ENCODE measurements at places on chromosomes 7 and 10. TPM values are rescaled to one million over a fixed set of nuclear protein-coding genes. Genes with fewer than 3 reads are reported as not detected.

DNA sequence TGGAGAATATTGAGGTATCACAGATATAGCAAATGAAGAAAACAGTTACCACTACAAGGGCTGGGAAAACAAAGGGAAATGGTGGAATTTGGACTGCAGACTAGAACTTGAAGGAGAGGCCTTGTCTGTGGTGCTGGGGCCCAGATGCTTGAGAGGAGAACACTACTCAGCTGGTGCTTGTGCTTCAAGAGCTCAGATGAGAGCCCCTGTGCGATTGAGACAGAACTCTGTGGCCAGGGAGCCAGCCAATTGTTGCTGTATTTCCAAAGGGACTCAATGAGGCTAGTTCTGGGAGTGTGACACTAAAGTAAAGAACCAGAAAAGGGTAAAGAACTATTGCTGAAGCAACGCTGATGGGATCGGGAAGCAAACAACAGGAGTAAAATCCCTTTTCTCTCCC, 406.5 kb upstream of the SEMA3D start:
- no peak for DNase-seq

DNA sequence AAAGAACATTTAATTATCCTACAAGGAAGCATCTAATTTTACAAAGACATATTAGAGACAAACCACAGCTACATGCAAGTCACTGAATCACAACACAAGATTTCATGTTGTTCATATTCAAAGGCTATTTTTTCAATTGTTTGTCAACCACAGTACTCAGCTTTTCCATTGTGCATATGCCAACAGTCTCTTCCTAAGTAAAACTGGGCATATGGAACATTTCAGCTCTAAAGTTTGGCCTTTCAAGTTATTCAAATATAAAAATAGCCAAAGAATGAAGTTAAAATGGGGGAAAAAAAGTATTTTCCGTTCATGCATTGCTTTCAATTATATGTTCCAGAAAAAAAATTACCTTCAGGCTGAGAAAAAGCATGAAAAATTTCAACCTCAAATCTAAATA, 537.9 kb downstream of the PLXDC2 start:
- DNase-seq = no peak

ING3 gene
- total RNA-seq = 20.0 TPM

GRCh38 chr7:101516851-101517250, 112.2 kb downstream of the MYL10 start:
- no peak for DNase-seq

C10orf62 gene
- not detected for total RNA-seq

DNA sequence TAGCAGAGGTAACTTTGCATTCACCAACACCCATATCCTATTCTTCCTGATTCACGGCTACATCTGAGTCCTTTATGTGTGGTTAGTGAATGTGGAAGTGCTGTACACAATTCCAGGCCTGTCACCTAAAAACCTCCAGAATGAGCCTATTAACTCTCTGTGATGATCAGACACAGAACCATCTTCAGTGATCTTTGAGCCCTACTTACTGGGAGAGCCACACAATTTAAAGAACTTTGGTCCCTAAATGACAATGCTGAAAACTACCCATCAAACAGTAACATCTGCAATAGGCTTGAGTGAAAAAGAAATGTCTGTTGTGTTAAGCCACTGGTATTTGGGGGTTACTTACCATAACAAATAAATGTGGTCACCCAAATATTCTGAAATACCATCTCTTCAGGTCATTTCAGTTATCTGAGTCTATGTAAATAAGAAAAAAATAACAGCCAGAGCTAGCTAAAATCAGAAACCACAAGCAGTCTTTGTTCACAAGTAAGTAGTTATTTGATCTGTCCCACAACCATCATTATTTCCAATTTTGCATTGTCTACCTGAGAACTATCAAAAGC, 145.7 kb downstream of the HGF start:
- DNase-seq = no peak

LRRC18 gene
- total RNA-seq = not detected

DNA sequence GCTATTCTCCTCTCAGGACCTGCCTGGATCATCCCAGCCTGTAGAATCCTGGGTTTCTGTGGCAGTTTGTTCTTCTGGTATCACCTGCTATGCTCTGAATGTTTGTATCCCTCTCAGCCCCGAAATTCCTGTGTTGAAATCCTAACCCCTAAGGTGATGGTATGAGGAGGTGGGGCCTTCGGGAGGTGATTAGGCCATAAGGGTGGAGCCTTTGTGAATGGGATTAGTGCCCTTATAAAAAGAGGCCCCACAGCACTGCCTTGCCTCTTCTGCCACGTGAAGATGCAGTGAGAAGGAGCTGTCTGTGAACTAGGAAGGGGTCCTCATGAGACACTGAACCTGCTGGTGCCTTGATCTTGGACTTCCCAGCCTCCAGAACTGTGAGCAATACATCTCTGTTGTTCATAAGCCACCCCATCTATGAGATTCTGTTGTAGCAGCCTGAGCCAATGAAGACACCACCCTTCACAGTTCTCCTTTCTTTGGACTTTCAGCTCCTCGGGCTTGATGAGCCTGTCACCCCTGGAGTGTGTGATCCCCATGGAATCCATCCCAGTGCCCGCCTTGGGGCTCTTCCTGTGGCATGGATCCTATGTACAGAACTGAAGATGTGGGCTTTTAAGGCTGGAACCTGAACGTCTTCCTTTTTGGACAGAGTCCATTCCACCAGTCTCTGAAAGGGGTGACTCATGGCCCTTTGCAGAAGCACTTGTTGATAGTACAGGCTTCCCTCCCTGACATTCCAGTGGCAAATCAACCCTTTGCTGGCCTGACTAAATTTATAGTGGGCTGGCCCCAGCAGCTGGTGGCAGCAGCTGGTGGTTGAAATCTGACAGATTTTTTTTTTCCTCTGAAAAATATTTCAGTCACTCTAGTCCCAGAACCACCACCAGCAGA, 138.0 kb downstream of the TACC2 start:
- no peak for DNase-seq

- DNase-seq = no peak
These were observed 33.9 kb upstream of the XPNPEP1 start for GRCh38 chr10:109957092-109957797.

DNA sequence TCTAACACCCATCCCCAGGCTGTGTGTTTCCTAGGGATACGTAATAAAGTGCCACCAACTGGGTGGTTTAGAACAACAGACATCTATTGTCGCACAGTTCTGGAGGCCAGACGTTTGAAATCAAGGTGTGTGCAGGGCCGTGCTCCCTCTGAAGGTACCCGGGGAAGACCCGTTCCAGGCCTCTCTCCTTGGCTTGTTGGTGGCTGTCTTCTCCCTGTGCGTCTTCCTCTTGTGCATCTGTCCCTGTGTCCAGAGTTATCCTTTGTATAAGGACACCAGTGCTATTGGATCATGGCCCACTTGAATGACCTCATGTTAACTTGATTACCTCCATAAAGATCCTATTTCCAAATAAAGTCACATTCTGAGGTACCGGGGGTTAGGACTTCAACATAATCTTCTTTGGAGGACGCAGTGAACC, 15.6 kb downstream of the GRK5 start:
- DNase-seq = no peak

GRCh38 chr7:131836733-131837132, 280.3 kb upstream of the PODXL start:
- no peak for DNase-seq

PDGFA gene
- total RNA-seq = 0.50 TPM

TAS2R5 gene
- total RNA-seq = 0.63 TPM
